ENCODE measurements at places on chromosomes 7 and 10.

DNA sequence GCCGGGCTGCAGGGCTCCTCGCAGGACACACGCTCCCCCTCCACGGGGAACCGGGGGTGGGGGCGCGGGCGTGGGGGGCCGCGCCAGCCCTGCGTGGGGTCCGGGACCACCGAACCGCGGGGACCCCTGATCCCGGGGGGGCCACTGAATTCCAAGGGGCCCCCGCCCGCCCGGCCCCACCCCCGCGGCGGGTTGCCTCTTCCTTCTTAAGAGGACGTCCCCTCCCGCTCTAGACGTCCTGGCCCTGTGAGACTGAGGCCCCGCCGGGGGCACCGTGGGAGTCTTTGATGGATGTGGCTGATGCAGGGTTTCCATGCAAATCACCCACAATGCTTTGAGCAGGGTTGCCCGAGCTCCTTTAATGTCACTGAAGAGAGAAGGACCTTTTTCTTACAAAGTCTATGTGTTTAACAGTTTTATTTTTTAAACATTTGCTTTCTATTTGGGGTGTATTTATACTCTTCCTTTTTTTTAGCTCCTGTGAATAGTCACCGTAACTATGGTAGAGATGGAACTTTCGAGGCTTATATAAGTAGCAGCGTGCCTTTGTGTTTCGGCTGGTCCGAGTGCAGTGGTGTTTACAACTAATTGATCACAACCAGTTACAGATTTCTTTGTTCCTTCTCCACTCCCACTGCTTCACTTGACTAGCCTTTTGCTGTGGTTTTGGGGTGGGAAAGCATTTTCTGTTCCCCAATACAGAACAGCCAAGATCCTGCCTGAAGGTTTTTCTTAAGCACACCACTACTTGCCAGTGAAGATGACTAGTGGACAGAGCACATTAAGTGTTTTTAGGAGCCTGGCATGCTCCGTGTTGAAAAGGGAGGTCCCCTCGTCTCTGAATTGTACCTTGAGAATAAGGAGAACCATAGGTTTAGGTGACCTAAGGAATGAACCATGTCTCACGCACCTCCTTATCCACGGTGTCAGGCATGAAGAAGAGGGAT is 44.8 kb downstream of the PDIA4 start:
- peak; percentile 64 for DNase-seq

DNA sequence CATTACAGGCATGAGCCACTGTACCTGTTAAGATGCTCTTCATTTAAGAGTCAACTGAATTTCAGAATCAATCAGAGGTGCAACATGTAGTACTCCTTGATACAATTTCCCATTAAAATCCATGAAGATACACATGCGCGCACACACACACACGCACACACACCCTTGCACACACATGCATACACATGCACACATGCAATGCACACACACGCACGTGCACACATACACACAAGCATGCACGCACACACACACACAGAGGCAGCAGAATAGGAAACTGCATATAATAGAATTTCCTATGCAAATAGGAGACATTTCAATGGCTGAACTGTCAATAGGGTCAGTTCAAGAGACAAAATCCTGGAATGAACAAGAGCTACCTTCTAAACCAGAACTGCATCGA is 192.6 kb downstream of the CALN1 start:
- DNase-seq, result no peak

GRCh38 chr7:139634087-139634486 is 110.6 kb downstream of the CLEC2L start:
- DNase-seq, result no peak

- DNase-seq, result no peak
Observed at GRCh38 chr7:15007507-15007906, 105.0 kb upstream of the DGKB start.

DNA sequence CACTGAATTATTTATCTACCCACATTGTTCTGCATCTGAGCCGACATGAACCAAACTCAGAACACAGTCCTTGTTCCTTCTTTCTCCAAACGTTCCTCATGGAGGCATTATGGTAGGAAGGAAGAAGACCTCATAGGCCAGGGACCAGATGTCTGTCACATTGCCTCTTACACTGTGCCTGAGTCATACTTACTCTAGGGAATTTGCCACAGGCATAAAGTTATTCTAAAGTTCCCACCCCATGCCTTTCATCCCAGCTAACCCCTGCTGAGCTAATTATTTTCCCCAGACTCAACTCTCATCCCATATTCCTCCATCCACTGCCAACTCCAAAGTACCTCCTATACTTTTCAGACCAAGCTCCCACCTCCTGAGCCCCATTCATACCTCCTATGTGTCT is 21.2 kb downstream of the MAT1A start:
- no peak for DNase-seq

DNA sequence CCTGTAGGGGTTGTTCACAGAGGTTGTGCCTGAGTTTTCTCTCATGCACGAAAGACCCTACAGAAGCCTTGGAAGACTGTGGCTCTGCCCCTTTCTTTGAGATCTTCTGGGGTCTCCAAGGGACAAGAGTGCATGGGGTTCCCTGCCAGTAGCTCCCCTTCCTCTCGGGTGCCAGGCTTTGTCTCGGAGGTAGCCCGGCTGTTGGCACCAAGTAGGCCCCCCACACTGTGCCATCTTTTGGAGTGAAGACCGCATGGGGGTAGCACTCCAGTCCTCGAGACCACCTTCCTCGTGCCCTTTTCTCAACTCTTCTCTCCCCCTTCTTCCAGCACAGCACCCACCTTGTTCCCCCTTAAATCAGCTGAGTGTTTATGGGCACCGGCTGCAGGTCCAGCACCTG is 41.6 kb downstream of the OAT start:
- no peak for DNase-seq

DNA sequence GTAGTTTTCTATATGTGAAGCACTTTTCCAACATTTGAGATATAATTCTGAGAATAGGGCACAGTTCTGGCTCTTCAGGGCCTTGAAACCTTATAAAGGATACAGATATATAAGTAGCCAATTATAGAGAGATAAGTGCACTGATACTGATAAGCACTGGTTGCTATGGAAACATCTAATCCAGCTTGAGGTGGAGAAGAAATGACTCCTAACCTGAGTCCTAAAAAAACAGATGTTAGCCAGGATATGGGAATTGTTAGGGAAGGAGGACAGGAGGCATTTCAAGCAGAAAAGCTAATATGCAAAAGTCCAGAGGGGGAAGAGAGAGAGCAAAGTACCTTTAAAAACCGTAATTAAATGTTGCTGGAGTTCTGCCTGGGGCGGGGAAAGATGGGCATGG is 30.8 kb downstream of the STRIP2 start:
- no peak for DNase-seq

GRCh38 chr7:130471974-130472373 is 19.9 kb upstream of the MEST start:
- DNase-seq, result no peak

- DNase-seq, result no peak
Observed at GRCh38 chr10:62096256-62096933, 172.2 kb downstream of the RTKN2 start.

DNA sequence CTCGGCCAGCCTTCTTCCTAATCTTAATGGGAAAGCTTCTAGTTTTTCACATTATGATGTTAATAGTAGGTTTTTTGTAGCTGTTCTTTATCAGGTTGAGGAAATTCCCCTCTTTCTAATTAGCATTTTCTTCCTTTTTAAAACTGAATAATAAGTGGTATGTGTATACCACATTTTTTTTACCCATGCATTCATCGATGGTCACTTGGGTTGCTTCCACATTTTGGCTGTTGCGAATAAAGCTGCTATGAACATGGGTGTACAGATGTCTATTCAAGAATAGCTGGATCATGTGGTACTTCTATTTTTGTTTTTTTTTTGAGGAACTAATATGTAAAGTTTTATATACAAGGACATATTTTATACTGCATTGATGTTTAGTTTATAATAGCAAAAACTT is 44.3 kb downstream of the NRF1 start:
- DNase-seq, result no peak

DNA sequence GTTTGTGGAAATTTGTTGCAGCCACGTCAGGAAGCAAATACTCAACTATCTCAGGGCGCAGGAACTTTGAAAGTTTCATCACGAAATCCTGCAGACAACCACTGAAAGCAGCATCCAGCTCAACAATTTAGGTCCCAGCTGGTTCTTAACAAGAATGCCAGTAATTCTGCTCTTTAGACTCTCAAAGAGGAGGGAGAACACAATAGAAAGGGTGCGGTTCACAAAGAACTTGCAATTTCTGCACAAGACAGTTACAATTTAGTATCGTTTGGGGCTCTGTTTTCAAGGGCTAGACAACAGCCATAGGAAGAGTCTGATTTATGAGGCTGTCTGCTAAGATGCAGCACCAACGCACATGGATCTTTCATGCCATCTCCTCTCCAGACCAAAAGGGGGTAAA is 223.1 kb downstream of the FGFR2 start:
- DNase-seq, result no peak

GRCh38 chr7:24038993-24039392 is 245.0 kb upstream of the NPY start:
- no peak for DNase-seq

GRCh38 chr7:140334341-140335057 is 63.8 kb downstream of the SLC37A3 start:
- DNase-seq, result no peak

DNA sequence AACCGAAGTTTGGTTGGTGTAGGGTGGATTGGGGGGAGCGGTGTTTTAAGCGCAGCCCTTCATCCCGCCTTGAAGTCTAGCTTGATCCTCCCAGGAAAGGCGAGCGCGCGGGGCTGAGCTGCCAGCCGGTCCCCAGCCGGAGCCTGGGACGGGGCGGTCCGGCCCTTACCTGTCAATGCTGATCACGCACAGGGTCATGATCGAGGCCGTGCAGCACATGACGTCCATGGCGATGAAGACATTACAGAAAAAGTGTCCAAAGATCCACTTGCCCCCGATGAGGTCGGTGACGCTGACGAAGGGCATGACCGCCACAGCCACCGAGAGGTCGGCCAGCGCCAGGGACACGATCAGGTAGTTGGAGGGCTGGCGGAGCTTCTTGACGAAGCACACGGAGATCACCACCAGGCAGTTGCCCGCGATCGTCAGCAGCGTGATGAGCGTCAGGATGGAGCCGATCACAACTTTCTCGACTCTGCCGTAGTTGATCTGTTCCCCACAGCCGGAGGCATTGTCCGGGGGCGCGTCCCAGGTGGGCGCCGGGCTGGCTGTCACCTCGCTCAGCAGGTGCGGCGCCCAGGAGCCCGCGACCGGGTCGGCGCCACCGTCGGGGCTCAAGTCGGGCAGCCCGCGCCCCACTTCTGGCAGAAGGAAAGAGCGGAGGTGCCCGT is 740 bp downstream of the HTR7 start:
- DNase-seq, result no peak

DNA sequence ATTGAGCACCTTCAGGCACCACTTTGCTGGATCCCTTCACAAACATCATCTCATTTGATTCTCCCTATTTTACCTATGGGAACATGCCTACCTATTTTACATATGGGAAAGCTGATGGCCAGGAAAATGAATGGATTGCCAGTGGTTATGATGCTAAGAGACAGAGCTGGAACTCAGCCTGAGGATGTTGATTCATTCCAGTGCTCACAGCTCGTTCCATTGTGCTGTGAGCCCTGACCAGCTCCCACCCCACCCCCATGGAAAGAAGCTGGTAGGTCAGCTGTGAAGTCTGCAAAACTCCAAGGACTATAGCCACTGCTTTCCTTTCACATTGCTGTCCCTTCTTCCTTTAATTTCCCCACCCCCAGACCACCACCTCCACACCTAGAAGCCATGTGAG is 9.6 kb downstream of the UBTD1 start:
- DNase-seq, result no peak

- no peak for DNase-seq
Observed at GRCh38 chr10:103829278-103829677, 26.1 kb downstream of the SH3PXD2A start.

DNA sequence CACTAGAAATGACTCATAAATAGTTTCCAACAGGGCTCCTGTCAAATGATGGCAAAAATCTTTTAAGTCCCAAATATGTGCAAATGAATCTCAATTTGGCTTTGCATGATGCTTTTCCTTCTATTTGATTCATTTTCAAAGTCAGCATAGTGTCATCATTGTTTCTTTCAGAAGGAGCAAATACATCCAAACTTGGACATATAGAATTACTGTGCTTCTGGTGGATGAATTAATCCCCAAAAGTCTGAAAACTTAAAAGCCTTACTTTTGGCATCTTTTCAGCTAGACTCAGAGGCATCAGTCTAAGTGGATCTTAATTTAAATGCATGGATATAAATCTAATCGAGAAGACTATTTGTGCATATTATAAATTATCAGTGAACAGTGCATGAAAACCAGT is 578.1 kb upstream of the FZD8 start:
- DNase-seq, result no peak

- no peak for DNase-seq
Observed at GRCh38 chr7:120724448-120724847, 133.5 kb downstream of the TSPAN12 start.

DNA sequence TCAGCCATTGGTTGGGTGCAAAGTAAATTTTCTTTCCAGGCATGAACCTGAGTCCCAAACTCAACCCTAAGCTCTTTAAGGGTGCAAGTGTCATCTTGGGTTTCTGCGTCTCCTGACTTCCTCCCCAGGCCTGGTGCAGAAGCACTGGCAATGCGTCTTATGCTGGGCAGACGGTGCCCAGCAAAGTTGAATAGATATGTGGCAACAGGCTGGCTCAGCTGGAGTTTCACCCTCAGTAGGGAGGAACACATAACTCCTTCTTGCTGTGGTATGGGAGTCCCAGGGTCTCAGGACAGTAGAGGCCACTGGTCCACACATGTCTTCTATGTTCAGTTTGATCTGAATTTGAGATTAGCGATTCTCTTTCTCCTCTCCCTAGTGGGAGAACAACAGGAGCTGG is 181.3 kb downstream of the RPS24 start:
- DNase-seq, result no peak

DNA sequence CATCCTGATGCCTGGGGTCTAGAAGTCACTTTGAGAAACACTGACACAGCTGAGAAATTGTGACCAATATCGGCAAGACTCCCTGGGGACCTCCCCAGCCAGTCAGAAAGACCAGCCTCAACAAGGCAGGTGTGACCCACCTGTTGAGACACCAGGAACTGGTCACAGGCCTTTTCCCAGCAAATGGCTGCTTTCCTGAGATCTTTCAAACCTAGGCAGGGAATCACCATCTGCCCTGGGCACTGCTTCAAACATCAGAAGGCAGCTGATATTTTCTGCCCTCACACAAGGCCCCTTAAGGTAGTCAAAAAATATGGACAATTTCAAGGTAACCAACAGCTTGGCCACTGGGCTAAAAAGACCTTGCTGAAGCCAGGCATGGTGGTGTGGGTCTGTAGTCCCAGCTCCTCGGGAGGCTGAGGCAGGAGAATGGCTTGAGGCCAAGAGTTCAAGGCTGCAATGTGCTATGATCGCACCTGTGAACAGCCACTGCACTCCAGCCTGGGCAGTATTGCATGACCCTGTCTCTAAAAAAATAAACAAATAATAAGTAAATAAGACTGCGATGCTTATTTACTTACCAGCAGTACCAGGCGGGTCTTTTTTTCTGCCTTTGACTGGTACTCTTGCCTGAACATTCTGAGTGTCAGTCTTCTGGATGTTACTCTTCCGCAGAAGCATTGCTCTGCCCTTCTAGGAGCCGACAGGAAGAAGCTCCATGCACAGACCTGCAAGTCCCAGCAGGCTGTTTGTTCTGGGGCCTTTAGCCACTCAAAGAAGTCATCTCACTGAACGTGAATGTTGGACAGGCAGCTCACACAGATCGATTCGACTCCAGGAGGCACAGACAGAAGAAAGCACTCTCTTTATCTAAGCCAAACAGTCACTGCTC is 59.7 kb downstream of the SORBS1 start:
- DNase-seq, result no peak

- DNase-seq, result no peak
Observed at GRCh38 chr10:16381083-16381482, 55.7 kb upstream of the PTER start.

GRCh38 chr7:137488038-137488437 is 144.5 kb upstream of the PTN start:
- no peak for DNase-seq

GRCh38 chr10:63429281-63429680 is 36.5 kb downstream of the JMJD1C start:
- no peak for DNase-seq
